Astrocyte (in vitro differentiated cells and primary cell): ENCODE measurements at places on chromosomes 16 and 17.

- DNase-seq, result no peak
Observed at GRCh38 chr17:18966831-18967624, 15.1 kb downstream of the SLC5A10 start.

DNA sequence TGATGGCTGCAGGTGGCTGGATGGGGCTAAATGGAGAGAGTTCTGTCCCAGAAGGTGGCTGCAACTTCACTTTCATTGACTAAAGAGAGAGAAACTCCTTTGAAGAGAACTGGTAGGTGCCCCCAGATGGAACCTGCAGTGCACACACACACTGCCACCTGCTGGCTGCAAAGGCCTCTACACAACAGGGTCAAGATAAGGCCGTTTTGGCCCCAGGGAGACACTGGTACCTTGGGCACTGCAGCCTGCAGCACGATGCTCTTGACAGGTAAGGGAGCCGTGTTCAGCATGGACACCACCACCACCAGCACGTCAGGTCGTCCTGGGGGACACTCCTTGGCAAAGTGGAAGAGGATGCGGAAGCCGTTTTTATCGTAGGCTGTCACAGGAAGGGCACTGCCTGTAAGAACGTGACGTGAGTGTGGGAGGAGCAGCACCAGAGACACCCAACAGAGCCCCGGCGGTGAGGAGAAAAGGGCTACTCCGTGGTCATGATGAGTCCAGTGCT lies 22.7 kb downstream of the GGA3 start:
- peak; percentile 30 for DNase-seq

DNA sequence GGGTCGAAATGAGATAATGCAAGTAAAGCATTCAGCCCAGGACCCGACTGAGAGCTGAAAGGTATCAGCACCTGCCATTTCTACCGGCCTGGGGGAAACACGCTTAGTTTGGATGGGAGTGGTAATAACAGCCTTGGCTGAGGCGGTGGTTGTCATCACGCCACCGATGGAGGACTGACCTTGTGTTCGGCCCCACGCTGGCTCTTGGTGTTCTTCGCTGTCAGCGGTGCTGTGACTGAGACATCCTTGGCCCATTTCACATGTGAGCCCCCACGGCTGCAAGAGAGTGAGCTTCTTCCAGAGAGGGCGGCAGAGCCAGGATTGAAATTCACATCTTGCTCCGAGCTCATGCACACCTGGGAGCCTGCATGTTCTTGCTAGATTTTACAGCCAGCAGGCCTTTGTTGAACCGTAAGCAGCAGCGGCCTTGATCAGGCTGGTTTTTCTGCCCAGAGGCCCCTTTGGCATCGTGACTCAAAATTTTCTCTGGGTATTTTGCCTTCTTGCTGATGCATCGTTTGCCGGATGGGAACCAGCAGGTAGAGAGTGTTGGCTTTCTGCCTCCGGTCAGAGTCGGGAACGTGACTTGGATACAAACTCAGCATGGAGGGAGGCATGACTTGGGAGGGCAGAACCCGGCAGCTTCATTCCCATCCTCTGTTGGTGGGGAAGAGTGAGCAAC lies 341.5 kb downstream of the SNX29 start:
- DNase-seq, result no peak

GRCh38 chr16:66335704-66336329 lies 30.7 kb upstream of the CDH5 start:
- DNase-seq, result peak; percentile 65

GRCh38 chr16:17590711-17591654 lies 120.2 kb upstream of the XYLT1 start:
- DNase-seq, result peak; percentile 31

DNA sequence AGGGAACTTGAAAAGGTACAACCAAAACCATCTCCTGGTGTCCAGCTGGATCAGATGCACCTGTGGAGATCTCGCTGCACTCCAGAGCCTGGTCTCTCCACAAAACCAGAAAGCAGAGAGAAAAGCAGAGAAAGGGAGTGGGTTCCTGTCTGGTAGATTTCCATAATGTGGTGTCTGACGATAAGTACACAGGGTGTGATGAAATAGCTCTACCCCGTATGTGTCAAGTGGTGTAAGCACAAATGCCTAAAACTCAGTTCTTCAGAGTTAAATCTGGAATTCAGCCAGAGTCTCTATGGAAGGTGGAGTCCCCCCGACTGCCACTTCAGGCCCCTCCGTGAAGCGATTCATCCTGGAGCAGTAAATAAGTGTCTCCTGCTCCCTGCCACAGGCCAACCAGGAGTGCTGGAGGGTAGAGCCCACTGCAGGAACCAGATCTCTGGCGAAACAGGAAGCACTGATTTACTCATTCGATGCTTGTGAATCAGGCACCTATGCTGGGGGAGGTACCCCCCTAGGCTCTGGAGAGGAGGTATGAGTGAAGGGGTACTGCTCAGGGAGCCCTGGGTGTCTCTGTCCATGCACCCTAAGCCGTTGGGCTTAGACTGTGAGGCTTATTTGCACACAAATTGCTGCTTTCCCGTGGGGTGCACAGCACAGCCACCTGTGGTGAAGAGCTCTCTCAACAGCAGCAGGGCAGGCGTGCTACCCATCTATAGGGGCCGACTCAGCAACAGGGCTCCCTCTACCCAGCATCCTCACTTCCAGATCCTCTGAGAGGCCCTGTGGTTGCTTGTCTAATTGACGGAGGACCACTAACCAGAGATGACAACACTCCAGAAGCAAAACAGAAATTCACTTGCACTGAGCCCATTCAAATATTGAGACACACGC lies 97.1 kb upstream of the MYOCD start:
- DNase-seq, result no peak

DNA sequence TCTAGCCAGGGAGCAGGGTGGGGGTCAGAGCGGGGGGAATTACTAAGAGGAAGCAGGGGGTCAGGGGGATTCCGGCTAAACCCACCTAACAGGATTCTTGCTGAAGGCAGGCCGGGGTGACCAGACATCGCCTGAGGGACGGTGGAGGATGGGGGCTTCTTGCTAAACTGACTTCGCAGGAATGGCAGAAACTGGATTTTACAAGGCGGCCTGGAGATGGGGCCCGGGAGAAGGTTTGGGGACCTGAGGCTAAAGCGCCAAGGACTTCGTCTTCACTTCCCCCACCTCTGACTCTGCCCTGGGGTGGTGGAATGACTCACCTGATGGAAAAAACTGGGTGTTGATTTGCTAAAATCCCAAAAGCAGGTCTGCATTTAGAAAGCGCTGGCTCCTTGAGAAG lies 23.5 kb downstream of the LGALS3BP start:
- DNase-seq, result no peak

DNA sequence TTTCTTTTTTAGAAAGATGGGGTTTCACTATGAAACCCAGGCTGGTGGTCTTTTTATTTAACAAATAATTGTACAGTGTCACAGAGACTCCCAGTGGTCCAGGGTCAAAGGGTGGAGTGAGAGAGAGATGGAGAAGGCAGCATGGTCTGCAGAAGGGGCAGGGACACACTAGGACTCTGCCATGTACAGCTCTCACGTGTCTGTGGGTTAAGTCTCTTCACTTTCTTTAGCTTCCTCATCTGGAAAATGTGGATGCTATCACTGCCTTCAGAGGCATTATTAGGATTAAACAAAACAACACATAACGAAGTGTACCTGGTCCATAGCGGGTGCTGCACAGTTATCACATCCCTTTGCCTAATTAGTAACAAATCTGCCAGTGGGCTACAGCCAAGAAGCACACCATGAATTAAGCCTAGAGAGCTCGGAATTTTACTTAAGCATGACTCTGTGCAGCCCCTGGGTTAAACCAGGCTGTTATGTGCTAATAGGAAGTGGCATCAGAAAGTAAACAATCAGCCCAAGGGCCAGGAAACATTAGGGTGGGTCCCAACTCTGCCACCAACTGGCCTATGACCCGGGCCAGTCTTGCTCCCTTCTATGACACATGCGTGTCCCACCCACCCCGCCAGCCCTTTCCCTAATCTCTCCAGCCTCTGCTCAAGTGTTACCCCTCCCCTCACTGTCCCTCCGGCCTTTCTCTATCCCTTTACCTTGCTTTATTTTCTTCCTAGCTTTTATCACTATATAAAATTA lies 13.9 kb downstream of the TOP3A start:
- DNase-seq, result no peak

DNA sequence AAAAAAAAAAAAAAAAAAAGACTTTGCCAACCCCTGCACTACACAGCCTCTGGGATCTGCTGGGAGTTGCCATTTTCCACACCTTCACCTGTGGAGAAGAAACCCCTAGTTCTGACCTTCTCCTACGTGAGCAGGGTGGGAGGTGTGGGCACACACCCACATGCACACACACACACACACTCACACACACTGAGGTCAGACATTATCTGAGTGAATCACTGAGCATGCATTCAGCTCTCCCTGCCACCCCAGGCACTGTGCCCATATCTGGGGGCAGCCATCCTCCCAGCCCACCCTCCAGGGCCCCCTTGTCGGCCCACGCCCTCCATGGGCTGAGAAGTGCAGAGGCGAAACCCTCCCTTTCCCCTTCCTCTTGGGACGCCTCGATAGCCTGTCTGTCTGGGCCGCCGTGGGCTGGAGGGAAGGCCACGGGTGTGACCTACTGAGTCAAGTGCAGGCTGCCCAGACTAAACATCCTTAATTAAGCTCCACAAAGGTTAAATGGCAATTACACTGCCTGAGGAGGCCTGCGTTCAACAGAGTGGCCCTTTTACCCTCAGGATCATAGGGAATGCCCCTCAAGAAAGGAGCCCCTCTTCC lies 143.8 kb downstream of the C16orf95 start:
- peak; percentile 59 for DNase-seq

GRCh38 chr16:5328546-5328945 lies 231.0 kb upstream of the EEF2KMT start:
- no peak for DNase-seq

DNA sequence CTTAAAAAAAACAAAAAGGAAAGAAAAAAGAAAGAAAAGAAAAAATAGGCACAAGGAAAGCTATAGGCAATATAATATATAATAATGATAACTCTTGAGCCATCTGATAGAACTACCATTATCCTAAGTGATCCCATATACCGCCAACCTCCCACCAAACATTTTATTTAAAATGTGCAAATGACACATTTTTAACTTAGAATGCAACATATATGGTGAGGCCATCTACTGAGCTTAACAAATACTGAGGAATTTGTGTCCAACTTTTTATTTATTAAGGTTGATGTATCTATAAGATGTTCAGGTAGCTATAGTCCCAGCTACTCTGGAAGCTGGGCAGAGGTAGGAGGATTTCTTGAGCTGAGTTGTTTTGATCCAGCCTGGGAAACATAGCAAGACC lies 14.4 kb upstream of the APPBP2 start:
- DNase-seq, result no peak

GRCh38 chr17:34235389-34236028 lies 19.6 kb upstream of the CCL2 start:
- DNase-seq, result peak; percentile 63

GRCh38 chr17:79803997-79804855 lies 7.3 kb upstream of the CBX8 start:
- no peak for DNase-seq

- no peak for DNase-seq
Observed at GRCh38 chr17:45440161-45440778, 7.6 kb upstream of the ARHGAP27 start.

GRCh38 chr16:2015117-2015946 lies 4.3 kb upstream of the NPW start:
- no peak for DNase-seq

DNA sequence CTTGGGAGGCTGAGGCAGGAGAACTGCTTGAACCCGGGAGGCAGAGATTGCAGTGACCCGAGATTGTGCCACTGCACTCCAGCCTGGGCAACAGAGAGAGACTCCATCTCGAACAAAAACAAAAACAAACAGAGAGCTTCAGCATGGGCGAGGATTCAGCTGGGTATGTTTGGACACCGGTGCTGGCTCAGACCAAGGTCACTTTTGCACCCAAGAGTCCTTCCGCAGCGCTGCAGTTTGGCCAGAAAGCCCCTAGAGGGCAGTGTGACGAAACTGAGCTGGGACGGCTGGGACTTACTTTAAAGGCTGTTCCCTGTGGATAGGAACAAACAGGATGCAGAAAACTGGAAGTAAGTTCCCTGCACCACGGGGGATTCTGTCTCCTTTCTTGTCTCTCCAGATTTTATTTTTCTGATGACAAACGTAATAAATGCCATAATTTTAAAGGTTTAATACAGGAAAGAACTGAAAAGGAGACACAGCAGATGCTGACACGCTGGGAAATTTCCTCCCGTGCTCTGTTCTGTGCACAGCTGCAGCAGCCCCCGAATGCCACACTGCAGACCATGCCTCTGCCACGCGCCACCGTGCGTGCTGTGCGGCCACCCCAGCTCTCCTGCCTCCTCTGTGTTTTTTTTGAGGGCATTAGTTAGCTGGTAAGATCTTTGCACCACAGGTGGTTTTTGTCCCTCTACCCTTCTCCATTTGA lies 25.2 kb upstream of the USP36 start:
- peak; percentile 25 for DNase-seq

GRCh38 chr16:89565506-89566372 lies 5.3 kb downstream of the RPL13 start:
- peak; percentile 32 for DNase-seq

DNA sequence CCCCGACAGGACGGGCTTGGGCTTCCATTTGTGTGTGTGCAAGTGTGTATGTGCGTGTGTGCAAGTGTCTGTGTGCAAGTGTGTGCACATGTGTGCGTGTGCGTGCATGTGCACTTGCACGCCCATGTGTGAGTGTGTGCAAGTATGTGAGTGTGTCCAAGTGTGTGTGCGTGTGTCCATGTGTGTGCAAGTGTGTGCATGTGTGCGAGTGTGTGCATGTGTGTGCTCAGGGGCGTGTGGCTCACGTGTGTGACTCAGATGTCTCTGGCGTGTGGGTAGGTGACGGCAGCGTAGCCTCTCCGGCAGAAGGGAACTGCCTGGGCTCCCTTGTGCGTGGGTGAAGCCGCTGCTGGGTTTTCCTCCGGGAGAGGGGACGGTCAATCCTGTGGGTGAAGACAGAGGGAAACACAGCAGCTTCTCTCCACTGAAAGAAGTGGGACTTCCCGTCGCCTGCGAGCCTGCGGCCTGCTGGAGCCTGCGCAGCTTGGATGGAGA lies 23.1 kb upstream of the ITGAX start:
- DNase-seq, result no peak

GRCh38 chr16:4536391-4537106 lies 2.0 kb downstream of the CDIP1 start:
- no peak for DNase-seq

GRCh38 chr17:79779084-79779529 lies 1.2 kb downstream of the CBX2 start:
- DNase-seq, result no peak

DNA sequence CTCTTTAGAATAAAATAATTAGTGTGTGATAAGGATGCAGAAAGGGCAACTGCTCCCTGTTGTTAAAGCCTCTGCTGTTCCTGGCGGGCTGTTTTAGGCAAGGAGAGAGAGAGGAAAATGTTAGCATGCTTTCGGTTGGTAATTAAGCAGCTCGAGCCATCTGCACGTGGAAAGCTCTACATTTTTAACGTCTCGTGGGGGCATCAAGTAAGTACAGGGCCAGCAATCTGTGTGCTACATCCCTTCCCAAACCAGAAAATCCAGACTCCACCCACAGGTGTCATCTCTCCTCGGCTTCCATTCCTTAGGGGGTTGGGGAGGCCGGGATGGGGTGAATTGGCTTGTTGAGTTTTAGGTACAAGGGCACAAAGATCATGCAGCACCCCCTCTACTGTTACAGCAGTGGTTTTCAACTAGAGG lies 62.4 kb upstream of the MARCHF10 start:
- no peak for DNase-seq

GRCh38 chr17:78534492-78535272 lies 42.5 kb downstream of the DNAH17 start:
- no peak for DNase-seq
